Lower leg skin (tissue), 4 donors: ENCODE measurements at places on chromosomes 12 and 14. TPM values are rescaled to one million over a fixed set of nuclear protein-coding genes. Genes with fewer than 3 reads are reported as not detected.

GRCh38 chr12:1870998-1871917 lies 47.2 kb downstream of the CACNA2D4 start:
- DNase-seq, result no peak

AVPR1A gene
- 8.8 TPM for total RNA-seq

DNA sequence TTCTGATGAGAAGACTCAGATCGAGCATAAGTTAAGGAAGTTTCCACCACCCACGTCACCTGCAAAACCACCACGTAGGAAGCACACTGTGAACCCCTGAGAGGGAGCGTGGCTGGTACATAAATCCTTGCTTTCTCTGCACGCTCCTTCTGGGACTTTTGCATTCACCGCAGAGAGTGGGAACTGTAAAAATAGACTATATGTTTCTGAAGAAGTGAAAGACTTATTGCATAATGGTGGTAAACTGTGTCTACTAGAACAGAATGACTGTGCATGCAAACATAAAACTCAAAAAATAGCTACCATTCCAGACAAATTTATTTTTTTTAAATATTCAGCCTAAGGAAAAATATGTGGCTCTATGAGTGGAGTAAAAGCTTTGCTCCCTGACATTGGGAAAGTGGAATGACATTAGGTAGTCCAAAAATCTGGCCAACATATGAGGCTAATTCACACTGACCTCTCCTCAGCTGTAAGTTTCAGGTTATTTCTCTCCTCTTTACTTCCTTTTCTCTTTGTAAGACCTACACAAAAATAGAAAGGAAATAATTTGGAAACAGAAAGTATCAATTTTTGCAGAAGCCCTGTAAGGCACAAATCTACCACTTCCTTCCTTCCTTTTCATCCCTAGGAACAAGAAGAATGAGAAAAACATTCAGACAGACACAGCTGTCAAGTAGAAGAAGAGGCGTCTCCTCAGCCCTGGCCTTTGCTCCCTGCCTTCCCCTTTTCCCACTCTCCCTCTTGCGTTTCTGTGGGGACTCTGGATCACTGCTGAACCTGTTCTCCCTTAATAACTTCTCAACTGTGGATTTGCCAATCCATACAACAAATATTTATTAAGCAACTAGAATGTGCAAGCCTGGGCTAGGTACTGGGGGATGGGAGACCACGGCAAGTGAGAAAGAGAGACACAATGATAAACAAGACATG lies 264.3 kb upstream of the FOXN3 start:
- no peak for DNase-seq

RERG gene
- total RNA-seq, result 2.9 TPM

TOMM20L gene
- not detected for total RNA-seq

HPD gene
- not detected for total RNA-seq

DNA sequence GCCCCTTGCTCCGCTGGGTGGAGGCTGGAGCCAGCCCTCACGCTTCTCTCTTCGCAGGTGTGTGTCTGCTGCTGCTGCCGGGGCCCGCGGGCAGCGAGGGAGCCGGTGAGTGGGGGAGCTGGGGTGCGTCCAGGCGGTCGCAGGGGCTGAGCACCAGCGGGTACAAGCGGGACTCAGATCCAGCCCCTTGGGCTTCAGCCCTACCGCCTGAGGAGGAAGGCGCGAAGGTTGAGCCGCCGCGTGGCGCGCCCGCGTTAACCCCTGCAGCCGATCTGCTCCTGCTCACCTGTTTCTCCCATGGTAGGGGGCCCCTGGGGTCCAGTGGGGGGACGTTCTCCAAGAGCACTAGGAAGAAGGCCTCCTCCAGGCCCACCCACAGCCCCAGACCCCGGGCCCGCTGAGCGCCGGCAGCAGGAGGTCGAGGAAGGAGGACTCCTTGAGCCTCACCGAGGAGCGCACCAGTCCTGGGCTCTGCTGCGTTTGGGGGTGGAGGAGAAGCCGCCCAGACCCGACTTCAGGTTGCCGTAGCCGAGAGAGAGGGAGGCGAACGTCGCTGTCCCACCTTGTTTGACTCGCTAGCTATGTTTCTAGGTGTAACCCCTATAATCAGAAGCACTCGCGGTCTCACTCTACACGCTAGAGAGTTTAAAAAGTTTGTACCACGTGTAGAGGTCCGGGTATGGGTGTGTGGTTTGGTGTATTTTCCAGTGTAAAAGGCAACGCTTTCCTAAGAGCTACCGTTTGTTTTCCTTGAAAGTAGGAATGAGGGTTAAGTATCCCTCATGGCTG lies 834 bp downstream of the COCH start:
- DNase-seq, result no peak

PUS1 gene
- total RNA-seq, result 8.3 TPM

GRCh38 chr12:91630083-91630482 lies 447.5 kb upstream of the DCN start:
- DNase-seq, result no peak

DNA sequence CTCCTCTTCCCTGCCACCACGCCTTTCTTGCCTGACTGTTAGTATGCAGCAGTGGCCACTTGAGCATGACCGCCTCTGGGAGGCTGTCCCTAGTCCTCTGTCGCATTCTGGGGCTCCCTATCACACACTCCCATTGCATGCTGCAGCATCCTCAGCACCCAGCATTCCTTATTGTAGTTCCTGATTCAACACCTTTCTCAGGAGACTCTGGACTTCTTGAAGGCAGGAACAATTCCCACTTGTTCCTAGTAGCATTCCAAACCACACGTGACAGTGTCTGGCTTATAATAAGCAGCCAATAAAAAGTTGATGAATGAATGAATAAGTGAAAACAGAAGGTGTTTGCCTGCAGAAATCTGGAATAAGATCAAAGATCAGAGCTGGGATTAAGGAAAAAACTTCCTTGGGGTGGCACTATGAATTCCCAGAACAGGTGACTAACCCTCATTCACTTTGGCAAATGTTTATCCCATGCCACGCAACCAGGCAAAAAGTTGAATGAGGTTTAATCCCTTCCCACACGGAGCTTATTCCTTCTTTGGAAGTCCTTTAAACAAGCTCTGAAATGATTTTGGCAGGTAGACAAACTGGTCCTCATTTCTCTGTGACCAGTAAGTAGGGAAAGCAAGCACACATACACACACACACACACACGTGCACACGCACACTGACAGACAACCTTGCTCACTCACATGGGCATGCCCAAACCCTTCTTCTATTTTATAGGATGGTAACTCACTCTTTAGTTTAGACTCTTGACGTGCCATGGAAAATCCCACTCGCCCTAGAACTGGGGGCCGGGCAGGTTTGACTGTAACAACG lies 26.5 kb downstream of the NTF3 start:
- DNase-seq, result no peak

CACNA2D4 gene
- total RNA-seq, result 2.7 TPM

- no peak for DNase-seq
Observed at GRCh38 chr14:36013483-36013882, 163.0 kb downstream of the PTCSC3 start.

GRCh38 chr14:43399289-43399688 lies 1107.8 kb downstream of the FSCB start:
- DNase-seq, result no peak

DNA sequence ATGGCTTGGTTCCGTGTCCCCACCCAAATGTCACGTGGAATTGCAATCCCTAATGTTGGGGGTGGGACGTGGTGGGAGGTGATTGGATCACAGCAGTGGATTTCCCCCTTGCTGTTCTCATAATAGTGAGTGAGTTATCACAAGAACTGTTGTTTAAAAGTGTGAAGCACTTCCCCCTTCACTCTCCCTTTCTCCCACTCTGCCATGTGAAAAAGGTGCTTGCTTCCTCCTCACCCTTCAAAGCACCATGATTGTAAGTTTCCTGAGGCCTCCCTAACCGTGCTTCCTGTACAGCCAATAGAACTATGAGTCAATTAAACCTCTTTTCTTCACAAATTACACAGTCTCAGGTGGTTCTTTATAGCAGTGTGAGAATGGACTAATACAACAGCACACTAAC lies 5.3 kb upstream of the CEP128 start:
- no peak for DNase-seq

GRCh38 chr14:92886337-92886736 lies 36.6 kb upstream of the CHGA start:
- DNase-seq, result no peak

DNA sequence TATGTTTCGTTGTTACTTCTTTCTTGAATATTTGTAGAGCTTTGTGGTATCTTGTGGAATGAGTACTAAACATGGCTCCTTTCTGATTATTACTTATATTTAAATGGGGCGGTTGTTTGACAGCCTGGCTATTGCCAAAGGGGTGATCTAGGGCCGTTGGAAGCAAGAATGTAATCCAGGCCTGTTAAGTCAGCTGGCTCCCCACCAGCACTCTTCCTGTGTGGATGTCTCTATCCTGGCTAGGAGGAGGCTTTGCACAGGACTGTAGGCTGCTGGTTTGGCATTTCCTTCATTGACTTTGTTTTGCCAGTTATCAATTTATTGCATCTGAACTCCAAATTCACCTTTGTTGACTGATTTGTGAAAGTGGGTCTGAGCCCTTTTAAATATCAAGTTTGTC lies 5.6 kb downstream of the FAM234B start:
- DNase-seq, result no peak

OR6C2 gene
- total RNA-seq, result not detected

GRCh38 chr14:27587103-27587502 lies 989.3 kb upstream of the NOVA1 start:
- no peak for DNase-seq

DNA sequence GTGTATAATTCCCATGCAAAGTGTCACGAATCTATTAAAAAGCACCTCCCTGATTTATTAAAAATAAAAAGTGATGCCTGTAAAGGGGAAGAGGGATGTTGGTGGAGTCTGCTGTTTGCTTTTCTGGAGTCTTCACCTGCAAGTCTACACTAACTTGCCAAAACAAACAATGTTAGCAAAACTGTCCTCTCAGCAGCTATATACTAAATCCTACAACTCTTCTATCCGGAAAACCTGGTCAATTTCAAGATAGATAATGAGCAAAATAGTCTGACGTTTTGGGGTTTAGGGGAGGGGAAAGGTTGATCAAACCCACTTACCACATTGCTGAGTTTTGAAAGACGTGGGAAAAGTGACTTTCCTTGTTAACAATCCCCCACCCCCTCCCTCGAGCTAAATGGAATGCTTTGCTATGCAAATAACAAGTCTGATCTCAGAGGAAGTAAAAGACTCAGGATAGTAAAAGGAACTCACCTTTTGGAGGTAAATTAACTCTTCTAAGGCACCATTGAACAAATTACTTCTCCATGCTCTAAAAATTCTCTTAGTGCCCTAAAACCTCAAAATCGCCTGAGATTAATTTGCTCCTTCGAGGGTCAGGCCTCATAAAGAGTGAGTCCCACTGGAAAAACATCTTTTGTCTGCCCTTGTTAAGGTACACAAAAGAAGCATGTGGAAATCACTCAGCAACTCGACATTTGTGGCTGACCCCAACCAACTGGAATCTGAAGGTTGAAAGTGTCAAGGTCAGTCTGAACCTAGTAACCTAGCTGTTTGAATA lies 13.5 kb downstream of the BMP4 start:
- DNase-seq, result no peak

DHRS1 gene
- total RNA-seq, result 112 TPM

OTOGL gene
- 0.56 TPM for total RNA-seq

GRCh38 chr12:53712059-53712643 lies 15.1 kb downstream of the CALCOCO1 start:
- DNase-seq, result no peak

KRT6C gene
- 1.0 TPM for total RNA-seq

SAMD15 gene
- total RNA-seq, result not detected

- no peak for DNase-seq
Observed at GRCh38 chr12:17139931-17140330, 534.0 kb upstream of the LMO3 start.
